Omental fat pad (tissue), 4 donors: ENCODE measurements at places on chromosomes 2 and 18. TPM values are rescaled to one million over a fixed set of nuclear protein-coding genes. Genes with fewer than 3 reads are reported as not detected.

The DAW1 gene
- not detected for total RNA-seq

DNA sequence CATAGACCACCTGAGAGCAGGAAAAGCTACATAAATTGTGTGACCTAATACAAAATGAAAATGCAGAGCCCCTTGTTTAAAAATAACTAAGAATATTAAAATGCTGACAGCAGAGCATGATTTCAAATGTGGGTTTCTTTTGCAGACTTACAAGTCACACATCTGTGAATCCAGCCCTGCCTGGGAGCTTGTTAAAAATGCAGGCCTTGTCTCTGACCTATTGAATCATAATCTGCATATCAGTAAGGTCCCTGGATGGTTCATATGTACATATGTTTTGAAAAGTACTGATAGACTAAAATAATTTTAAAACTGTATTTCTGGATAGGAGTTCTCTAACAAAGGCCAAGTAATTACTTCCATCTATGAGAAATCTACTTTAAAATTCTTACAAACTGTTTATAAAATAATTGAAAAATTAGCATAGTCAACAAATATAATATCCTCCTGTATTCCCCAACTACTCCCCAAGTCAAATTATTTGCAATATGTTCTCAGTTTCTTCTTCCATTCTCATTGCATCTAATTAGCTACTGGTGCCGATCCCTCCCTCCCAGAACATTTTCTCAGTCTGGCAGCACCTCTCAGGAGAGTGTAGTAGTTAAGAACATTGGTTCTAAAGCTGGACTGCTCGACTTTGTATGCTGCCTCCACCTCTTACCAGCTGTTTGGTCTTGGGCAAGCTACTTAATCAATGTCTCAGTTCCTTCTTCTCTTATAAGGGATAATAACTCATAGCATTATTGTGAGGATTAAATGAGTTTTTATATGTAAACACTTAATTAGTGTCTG, 1040.4 kb upstream of the CDH2 start:
- DNase-seq: no peak

- DNase-seq: no peak
Measured at GRCh38 chr2:238586931-238587775, 160.4 kb downstream of the ASB1 start.

GRCh38 chr2:205948883-205949282, 137.1 kb downstream of the INO80D start:
- DNase-seq: no peak

The TUBA3E gene
- total RNA-seq: not detected

DNA sequence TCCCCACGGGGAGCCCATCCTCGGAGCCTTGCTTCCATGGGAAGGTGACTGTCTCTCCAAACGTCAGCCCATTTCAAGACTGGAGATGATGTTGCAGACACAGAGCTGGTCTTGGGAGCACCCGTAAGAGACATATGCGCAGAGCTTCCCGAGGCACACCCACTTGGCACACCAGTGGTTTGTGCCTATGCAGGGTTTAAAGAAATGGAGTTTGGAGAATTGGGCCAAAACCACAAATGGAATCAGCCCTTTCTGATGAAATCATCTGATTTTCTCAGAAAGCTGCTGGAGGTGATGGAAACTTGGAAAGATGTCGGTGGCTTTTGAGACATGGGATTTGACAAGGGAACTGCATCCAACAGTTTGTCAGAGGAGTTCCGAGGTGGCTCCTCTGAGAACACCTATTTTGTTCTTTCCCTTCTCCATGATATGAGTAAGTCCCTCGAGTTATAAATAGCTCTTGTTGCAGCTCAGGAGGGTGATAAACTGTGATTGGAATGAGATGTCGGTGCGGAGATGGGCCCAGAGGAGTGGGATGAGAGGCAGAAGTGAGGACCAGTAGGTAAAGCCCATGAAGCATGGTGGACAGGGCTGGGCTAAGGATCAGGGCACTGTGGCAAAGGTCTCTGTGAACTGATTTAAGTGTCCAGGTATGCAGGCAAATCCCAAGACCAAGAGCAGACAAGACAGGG, 225.7 kb downstream of the ACKR3 start:
- no peak for DNase-seq

DNA sequence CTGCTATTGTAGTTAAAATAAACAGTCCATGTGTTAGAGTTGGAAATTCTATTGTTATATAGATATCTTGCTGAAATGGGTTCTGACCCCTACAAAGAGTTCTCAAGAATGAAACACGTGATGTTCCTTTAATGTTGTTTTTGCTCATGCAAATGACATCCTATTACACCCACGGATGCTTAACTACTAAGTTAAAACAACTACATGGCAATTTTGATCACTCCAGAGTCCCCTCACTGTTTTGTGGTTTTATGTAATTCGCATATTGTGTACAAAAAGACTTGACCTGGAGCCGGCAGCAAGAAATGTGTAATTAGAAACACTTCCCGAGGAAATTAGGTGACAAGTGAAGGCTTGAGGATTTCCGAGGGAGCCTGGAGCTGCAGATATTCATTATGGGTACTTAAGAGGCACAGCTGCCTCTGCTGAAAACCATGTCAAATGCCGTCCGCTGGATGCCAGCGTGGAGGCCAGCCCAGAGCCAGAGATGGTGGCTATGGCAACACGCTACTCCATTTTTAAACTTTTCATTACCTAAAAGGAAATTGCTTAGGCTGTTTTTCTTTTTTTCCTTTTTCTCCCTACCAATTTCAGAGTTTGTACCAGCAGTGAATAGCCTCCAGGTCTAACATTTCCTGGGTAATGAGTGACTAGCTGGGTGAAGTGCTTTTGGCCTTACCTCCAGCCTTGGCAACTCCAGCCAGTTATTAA, 21.0 kb upstream of the CABLES1 start:
- no peak for DNase-seq

DNA sequence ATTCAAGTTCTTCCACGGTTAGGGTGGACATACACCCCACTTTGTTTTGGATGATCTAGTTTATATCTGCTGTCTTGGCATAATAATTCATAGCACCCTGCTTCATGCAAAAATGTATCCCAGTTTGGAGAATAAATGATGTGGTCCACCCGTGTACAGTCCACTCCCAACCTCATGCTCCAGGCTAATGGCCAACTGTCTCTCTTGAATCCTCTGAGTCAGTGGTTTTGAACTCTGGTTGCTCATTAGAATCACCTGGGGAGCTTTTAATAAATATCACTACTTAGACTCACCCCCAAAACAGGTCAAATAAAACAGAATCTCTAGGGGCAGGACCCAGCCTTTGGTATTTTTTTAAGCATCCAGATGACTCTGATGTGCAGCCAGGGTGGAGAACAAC, 78.5 kb downstream of the SDC1 start:
- DNase-seq: no peak

GRCh38 chr18:34631093-34631966, 78.8 kb upstream of the DTNA start:
- DNase-seq: no peak

The MLPH gene
- 3.8 TPM for total RNA-seq

GRCh38 chr18:63992751-63993150, 22.9 kb downstream of the SERPINB8 start:
- no peak for DNase-seq

The NETO1 gene
- 0.84 TPM for total RNA-seq

GRCh38 chr2:108316461-108317258, 28.0 kb downstream of the SULT1C2 start:
- DNase-seq: no peak

DNA sequence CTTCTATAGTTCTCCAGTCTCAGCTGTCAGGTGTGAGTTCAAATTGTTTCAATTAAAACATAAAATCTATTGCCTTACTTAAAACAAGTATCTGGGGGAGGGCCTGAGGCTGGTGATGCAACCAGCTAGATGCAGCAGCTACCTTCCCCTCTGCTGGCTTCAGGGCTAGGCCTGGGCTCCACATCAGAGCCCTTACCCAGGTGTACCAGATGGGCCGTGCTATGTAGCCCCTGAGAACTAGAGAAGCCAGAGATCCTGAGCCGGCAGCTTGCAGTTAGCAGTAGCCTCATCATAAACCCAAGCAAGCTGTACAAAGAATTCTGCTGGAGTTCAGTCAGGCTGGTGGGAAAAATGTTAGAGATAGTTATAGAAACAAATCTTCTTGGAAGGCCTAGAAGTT, 97.7 kb upstream of the ACAA2 start:
- no peak for DNase-seq

GRCh38 chr18:35473562-35473961, 24.2 kb downstream of the INO80C start:
- DNase-seq: no peak

- no peak for DNase-seq
Measured at GRCh38 chr2:163800951-163801381, 65.2 kb upstream of the FIGN start.

DNA sequence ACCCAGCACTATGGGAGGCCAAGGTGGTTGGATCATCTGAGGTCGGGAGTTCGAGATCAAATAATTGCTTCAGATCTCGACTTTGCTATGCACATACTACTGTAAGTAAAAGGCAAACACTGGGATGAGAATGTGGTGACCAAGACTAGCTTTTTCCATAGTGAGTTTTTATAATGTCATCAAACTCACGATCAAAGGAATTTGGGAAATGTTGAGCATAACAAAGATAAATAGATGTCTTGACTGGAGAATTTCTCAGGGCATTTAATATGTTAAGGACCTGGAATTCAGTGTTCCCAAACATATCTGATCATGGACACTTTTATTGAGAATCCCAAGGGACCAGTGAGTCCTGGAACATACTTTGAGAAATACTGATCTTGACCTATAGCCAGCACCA, 205.6 kb downstream of the ARHGAP15 start:
- no peak for DNase-seq

The KLHL14 gene
- total RNA-seq: 0.24 TPM

The KCNJ3 gene
- total RNA-seq: not detected

GRCh38 chr2:23859983-23860382, 66.9 kb downstream of the ATAD2B start:
- no peak for DNase-seq

DNA sequence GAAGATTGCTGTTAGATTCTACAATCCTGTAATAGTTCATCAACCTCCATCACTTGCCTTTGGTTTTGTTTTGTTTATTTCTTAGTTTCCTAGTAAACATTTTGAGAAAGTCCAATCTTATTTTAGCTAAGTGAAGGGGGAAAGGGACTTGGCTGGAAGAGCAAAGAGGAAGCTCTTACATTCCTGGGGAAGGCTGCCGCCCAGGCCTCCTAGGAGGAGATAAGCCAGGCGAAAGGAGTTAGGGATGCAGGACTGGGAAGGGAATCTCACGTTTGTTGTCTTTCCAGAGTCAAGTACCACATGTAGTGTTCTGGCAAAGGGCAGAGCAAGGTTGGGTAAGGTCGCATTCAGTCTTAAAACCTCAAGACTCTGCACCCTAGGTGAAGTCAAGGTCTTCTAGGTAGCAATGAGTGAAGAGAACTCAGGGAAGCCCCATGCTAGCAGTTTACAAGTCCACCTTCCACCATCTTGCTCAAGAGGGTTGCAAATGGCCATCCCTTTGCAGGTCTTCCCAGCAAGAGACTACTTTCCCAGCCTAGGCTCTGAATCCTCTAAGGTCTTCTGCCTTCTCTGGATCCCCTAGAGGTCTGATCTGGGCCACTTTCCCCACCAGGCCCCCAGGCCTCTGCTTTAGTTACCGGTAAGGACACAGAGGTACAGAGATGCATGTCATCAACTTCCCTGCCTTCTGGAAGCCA, 320.7 kb downstream of the CYP26B1 start:
- no peak for DNase-seq

- DNase-seq: no peak
Measured at GRCh38 chr2:161170377-161170776, 10.1 kb downstream of the TANK start.

GRCh38 chr2:84823788-84824187, 57.1 kb downstream of the TRABD2A start:
- no peak for DNase-seq

- no peak for DNase-seq
Measured at GRCh38 chr2:160194351-160194750, 5.7 kb downstream of the ITGB6 start.

The NOL4 gene
- not detected for total RNA-seq

- DNase-seq: no peak
Measured at GRCh38 chr2:119323459-119323858, 43.2 kb downstream of the C2orf76 start.

The SUPT7L gene
- total RNA-seq: 28.5 TPM

GRCh38 chr2:85549826-85550225, 10.9 kb downstream of the MAT2A start:
- no peak for DNase-seq

DNA sequence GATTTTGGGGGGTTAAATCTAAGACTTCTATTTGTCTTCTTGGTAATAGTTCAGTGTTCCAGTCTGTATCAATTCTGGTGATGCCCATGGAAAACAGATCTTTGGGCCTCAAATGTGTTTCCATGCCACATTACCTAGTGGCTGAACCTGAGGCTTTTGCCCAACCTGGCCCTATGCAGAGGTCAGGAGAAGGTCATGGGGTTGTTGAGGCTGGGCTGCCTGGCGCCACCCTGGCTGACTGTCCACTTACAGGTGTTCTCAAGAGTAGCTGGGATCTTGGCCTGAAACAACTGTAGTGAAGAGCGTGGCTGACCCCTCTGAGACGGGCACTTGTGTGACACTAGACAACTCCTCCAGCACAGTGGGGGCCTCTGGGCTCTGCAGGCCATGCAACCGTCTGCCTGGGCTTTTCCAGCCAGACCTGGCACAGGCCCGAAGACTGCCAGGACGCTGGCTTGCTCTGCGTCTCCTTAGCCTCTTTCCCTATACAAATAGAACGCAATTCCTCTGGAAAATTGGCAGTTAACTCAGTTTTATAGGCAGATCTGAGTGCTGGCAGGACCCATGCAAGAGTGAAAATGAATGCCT, 127.8 kb downstream of the TRIM43 start:
- DNase-seq: no peak

GRCh38 chr2:48940606-48941005, 185.1 kb upstream of the LHCGR start:
- DNase-seq: no peak

GRCh38 chr2:206798000-206798399, 32.6 kb downstream of the FASTKD2 start:
- no peak for DNase-seq

GRCh38 chr18:75582406-75582821, 154.9 kb upstream of the SMIM21 start:
- no peak for DNase-seq

DNA sequence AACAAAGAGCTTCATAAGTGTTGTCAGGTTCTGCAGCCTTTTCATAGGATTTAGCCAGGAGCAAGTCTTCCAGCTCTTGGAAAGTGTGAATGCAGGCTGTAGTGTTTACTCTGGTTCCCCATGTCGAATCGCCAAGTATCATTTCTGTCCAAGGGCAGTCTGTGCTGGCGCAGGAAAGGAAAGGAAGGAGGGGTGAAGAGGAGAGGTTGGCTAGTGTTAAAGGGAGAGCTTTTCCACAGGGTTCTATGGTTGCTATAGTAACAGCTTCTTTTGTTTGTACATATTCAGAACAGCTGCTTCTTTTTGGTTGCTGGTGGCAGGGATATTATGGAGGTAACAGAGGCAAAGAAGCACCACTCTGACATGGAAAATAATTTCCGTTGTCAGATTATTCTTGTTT, 69.9 kb downstream of the KCNH7 start:
- no peak for DNase-seq

The FKBP1B gene
- total RNA-seq: 5.9 TPM

GRCh38 chr2:69190743-69191404, 177.9 kb downstream of the ANTXR1 start:
- no peak for DNase-seq
